ENCODE measurements at places on chromosomes 5 and 9.

GRCh38 chr9:68749579-68750159, 44.6 kb downstream of the PIP5K1B start:
- DNase-seq = no peak

DNA sequence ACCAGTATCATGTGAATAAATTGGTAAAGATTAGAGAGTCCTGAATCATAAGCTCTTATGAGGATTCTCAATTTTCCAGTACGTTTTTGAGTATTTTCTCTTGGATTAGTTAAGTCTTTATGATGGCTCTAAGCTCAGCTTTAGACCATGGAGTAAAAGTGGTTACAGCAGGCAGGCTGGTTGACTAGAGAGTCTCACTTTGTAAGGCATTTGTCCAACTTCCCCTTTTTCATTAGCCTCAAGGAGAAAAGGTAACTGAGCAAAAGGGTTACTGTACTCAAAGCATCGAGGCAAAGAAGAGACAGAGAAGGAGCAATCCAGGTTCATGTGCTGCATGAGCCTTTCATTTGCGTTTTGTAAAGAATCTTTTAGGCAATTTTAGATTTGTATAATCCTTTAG, 8.5 kb downstream of the NOP16 start:
- no peak for DNase-seq

GRCh38 chr9:135592331-135592590, 30.7 kb downstream of the PAEP start:
- no peak for DNase-seq

DNA sequence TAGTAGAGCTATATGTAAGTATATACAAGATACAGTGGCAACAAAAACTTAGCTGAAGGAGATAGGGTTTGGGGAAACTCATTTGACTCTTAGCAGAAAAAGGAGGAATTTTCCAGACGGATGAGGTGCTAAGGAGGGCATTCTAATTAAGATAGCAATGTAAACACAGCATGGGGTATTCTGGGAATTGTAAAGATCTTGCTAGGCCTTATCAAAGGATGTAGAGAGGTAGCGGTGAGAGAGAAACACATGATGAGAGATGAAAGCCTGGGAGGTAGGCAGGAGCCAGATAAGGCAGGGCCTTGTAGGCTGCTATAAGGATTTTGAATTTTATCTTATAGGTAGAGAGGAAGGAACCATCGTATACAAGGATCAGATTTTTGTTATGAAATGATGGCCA, 106.6 kb upstream of the KCNN2 start:
- no peak for DNase-seq

GRCh38 chr5:139636207-139636792, 11.8 kb upstream of the CXXC5 start:
- no peak for DNase-seq

DNA sequence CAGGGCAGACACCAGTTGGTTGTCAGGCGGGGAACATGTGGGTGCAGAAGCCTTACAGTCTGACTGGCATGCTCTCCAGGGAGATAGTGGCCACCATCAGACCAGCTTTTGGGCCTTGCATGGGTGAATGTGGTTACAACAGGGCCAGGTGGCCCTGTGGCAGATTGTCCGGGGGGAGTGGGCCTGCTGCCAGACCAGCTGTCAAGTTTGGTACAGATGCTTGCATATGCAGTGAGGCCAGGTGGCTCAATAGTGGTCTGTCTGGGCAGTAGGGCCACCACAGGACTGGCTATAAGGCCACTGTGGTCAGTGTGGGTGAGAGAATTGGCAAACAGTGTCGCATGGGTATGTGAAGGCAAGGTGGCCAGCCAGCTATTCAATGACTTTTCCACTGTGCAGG, 148.7 kb downstream of the FAM174A start:
- DNase-seq = no peak

- peak; percentile 98 for DNase-seq
Observed at GRCh38 chr5:134503088-134503936, 22.2 kb upstream of the JADE2 start.

GRCh38 chr5:31100047-31100575, 93.4 kb upstream of the CDH6 start:
- DNase-seq = no peak

GRCh38 chr9:83622433-83622938, 457 bp upstream of the IDNK start:
- no peak for DNase-seq

DNA sequence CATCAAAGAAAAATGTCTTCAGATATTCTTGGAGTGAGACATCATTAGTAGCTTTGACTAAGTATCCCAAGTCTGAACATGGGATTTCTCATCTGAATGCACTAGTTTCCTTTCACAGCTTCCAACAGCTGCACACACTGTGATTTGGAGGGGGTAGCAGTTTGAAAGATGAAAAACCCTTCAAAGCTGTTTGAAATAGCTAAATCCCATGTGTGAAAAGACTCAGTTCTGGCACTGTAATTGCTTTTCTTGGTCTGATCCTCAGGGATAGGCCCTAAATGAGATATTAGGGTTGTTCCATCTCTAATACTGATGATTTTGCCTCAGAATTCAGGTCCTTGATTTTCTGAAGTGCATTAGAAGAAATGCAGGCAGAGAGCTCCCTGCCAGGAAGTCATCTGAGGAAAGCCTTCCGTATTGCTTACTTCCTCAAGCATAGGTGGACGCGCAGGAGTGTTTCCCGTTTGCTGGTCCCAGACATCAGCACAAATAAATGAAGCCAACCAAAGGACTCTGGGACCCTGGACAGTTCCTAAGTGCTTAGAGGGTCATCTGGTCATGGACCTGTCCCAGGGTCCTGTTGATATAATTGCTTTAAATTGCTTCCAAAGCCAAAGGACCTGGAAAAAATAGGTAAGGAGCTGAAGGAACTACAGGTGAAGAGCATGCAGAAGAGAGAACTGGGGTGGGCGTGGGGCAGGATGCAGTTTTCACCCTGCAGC, 25.6 kb upstream of the FRMPD1 start:
- DNase-seq = no peak

- DNase-seq = no peak
Observed at GRCh38 chr5:113984928-113985327, 376.9 kb upstream of the KCNN2 start.

DNA sequence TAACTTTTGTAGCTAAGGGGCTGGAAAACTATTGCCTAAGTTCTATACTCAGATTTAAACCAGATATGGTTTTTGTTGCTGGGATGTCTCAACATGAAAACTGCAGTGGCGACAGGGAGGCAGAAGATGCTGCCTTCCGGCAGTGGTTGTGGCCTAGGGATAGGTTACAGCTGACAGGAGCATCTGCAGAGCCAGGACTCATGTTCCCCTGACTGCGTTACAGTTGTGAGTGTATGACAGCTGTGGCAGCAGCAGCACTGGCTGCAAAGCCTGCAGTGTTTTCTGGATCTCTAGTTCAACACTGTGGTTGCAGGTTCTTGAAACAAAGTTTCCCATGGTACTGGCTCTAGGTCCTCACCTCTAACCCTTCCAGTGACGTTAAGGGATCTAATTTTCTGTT, 498.8 kb upstream of the CDH18 start:
- DNase-seq = no peak

- DNase-seq = no peak
Observed at GRCh38 chr5:107219993-107220392, 450.7 kb downstream of the EFNA5 start.

DNA sequence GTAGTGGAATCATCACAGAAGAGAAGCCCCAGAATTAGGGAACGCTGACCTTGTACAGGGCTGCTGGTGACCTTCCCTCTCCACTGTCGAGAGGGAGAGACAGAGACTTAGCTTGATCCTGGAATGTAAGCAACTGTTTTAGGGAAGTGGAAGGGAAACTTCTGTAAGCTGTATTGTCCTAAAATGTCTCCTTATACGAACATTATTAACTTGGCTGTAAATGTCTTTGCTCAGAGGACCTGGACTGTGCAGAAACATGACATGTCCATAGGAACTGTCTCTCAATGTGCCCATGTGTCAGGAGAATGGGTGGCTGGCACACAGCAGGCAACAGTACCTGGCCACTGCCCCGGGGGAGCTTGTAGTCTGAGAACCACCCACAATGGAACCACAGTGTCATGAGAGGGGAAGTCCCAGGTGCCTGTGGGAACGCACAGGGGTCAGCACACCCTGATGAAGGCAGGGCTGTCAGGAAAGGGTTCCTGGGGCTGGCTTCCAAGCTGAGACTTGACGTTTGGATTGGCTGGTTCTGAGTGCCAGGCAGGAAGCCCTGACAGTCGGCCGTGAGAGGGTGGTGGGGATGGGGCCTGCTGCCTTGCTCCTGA, 34.0 kb downstream of the DAP start:
- no peak for DNase-seq

GRCh38 chr5:61578858-61579503, 246.9 kb downstream of the ZSWIM6 start:
- peak; percentile 28 for DNase-seq

DNA sequence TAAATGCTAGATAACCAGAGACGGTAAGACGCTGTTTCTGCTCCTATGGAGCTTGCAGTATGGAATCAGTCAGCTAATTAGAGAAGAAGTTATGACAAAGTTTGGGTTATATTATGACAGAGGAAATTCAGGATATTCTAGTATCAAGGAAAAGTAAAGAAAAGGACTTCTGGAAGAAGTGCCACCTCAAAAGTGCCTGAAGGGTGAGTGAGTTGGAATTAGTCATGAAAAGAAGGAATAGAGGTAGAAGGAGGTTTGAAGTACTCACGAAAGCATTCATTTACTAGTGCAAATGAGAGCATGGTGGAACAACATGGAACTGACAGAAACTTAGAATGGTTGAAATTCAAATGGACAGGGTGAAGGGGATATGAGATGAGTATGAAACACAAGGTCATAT, 40.4 kb upstream of the MTAP start:
- DNase-seq = no peak

GRCh38 chr9:85041466-85042137, 372.1 kb downstream of the NTRK2 start:
- DNase-seq = no peak

- peak; percentile 58 for DNase-seq
Observed at GRCh38 chr5:96004087-96004486, 42.4 kb upstream of the ELL2 start.

DNA sequence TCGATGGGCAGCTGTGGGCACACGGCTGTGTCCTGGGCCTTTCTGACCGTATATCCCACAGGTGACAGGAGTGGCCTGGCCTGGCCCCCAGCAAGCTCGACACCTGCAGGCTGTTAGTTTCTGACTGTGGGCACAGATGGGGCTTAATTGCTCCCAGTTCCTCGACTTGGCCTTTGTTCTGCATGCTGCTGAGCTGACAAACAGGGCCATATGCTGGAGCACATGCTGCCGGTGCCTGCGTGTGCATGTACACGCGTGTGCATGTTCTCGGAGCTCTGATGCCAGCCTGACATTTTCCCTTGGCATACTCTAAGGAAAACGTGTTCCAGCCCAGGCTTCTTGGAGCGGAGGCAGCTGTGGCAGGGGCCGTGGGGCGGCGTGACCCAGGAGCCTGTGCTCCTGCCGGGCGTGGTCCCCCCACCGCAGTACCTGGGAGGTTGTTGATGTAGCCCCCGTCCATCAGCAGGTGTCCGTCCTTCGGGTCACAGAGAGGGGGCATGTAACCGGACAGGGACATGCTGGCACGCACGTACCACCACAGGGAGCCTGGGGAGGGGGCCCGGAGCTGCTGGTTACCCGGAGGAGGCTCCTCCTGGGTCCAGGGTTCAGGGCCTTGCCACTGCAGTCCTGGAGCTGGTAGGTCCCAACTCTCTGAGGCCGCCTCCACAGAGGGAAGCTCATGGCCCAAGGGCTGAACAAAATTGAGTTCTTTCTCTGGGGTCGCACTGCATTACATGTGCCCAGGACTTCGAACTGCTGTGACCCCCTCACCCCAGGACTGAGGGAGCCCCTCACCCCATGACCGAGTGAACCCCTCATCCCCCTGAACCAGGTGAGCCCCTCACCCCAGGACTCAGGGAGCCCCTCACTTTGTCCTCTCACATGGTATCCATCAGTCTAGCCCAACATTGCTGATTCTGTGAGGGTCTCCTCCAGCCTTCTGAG, 4.1 kb upstream of the NSMF start:
- no peak for DNase-seq

DNA sequence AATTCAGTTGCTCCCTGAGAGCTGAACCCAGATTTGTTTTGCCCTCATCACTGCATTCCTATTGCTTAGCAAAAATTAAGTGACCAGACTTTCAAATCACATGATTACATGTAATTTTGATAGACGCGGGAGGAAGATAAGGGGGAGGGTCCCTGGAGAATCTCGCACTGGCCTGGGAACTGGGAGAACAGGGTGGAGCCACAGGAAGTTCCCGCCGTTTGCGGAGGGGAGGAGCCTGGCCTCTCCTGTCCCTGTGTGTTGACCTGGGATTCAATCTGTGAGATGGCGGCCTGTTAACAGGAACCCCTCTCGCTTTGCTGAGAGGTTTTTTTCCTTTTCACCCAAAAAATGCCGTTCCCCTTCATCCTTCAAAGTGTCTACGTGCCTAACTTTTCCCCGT, 142.9 kb upstream of the OR13F1 start:
- no peak for DNase-seq

- DNase-seq = no peak
Observed at GRCh38 chr5:135263022-135263668, 135.9 kb downstream of the MACROH2A1 start.
